GM23248 (cell line): ENCODE measurements at places on chromosomes 7 and 10.

GRCh38 chr10:133158756-133159610 lies 1.0 kb upstream of the KNDC1 start:
- DNase-seq, result peak; percentile 27

DNA sequence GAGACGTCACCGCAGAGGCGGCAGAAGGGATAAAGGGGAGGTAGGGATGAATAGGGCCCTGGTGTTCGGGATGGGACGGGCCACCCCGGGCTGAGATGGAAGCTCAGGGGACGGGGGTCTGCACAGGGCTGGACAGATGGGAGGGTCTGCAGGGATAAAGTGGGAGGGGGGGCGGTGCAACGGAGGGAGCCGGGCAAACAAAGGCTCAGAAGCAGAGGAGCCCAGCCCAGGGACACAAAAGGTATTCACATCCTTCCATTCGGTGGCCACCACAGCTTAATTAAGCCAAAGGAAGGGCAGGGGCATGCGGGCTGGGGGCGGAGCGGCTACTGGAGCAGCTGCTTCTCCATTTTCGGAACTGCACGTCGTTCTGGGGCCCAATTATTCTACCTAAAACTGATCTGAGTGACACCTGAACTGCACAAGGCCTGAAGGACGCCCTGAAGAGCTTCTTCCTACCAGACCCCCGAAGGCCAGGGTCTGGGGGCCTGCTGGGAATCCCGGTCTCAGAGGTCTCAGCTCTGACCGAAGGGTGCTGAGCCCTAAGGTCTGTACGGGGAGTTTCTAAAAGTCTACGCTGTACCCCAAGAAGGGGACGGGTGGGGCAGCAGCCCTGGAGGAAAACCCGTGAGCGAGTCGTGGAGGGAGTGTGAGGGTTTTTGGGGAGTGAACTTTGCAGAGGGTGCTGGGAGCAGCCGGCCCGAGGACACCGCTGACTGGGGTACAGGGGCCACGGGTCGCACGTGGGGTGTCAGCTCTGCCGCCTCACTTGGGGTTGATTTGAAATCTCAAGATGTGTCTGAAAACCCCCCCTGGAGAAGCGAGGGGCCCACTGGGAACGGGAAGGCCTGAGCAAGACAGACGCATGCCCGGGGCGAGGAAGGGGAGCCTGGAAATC lies 334.8 kb downstream of the DNAJB6 start:
- no peak for DNase-seq

- no peak for DNase-seq
Measured at GRCh38 chr7:5291301-5291700, 8.6 kb downstream of the SLC29A4 start.

DNA sequence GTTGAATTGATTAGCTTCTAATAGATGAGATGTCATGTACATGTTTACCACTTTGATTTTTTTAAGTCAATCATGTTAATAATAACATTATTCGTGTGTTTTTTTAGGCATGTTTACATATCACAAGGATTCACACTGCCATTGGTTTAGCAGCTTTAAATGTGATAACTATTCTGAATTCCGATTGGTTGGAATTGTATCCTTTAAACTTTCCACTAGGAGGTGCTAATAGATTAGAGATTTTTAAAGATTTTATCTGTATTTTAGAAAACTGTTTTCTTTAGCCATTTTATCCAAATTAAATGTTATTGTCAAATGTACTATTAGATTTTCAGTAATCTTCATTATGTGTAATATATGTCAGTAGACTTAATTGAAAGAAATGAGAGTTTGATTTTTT lies 83.2 kb downstream of the HECTD2 start:
- peak; percentile 79 for DNase-seq

DNA sequence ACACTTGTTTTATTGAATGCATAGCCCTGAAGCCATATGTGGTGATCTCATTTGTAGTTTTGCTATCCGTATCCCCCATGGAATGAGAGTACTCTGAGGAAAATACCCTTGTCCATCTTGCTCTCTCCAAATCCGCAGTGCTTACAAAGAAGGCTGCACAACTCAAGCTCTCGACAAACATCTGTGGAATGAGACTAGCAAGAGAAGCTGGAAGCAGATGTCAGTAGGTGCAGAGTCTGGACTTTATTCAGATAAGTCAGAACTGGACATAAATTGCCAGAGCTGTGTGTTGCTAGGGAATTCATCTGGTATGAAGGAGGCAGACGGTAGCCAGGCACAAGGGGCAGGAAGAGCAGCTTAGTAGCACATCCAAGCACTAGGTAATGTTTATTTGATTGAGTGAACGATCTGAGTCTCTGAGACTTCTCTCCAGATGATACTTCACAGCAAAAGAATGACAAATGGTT lies 1046.2 kb downstream of the XPNPEP1 start:
- peak; percentile 31 for DNase-seq

DNA sequence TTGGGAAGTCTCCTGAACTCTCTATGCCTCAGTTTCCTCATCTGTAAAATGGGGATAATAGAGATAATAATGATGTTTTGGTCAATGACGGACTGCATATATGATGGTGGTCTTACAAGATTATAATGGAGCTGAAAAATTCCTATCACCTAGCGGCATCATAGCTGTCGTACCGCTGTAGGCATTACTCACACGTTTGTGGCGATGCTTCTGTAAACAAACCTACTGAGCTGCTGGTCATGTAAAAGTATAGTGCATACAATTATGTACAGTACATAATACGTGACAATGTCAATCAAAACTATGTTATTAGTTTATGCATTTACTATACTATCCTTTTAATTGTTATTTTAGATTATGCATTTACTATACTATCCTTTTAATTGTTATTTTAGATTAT lies 339.1 kb upstream of the NPVF start:
- no peak for DNase-seq

- peak; percentile 87 for DNase-seq
Measured at GRCh38 chr10:24908793-24909423, 43.5 kb downstream of the PRTFDC1 start.

DNA sequence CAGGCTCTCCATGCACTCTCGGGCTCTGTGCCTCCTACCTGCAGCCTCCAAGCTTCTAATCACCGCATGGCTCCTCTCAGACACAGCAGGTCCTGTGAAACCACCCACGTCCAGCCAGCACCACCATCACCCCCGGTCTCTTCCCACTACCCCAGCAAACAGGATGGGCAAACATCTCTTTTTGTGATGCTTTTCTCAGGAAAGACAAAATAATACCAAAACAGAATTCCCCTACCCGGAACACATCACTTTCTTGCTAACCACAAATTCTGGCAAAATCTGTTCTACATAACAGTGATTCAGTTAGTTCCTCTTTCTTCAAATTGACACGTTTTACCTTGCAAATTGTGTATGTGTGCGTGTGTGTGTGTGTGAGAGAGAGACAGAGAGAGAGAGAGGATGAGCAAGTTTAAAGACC lies 6.5 kb downstream of the SNX8 start:
- DNase-seq, result no peak

GRCh38 chr10:6301488-6302075 lies 98.8 kb downstream of the PFKFB3 start:
- no peak for DNase-seq

GRCh38 chr7:149063476-149063875 lies 27.0 kb downstream of the ZNF786 start:
- DNase-seq, result no peak
